DND-41 (cell line): ENCODE measurements at places on chromosomes 2 and 18.

GRCh38 chr2:139218181-139218580 lies 438.0 kb upstream of the NXPH2 start:
- no peak for DNase-seq

DNA sequence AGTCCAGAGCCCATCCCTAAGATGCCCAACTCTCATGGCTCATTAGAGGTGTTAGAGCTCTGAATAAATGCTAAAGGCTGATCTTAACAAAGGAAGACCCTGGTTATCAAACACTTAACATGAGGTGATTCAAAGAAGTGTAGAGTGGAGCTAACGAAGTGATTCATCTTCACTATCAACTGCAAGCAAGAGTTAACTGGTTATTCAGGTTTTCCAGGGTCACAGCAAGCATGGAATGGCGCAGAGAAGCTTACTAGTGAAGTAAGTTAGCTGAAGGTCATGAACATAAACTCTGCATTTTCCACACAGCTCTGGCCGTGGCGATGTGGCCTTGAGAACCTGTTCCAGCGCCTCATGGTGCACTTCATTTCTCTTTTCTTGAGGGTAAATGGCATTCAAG lies 17.0 kb downstream of the RND3 start:
- DNase-seq: no peak

GRCh38 chr2:232286001-232286868 lies 92.3 kb upstream of the ALPP start:
- no peak for DNase-seq

GRCh38 chr18:50866765-50867164 lies 12.2 kb upstream of the ME2 start:
- DNase-seq: no peak

DNA sequence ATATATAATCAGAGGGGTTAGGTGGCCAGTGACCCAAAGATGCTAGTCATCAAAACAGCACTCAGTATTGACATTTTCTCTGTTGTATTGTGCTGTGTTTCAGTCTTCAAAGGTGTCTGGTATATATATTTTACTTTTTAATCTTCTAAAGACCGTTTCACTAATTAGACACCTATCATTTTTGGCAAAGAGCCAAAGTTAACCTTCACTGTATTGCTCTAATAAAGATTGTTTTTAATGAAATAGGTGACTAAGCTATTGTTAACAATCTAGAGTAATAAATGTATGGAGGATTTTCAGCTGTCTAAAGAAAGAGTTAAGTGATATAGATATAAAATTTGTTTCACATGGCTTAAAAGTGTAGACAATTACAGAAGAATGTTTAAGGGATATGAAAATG lies 264.0 kb downstream of the CNTNAP5 start:
- DNase-seq: no peak

- DNase-seq: no peak
Measured at GRCh38 chr18:41655074-41655473, 300.0 kb upstream of the PIK3C3 start.

DNA sequence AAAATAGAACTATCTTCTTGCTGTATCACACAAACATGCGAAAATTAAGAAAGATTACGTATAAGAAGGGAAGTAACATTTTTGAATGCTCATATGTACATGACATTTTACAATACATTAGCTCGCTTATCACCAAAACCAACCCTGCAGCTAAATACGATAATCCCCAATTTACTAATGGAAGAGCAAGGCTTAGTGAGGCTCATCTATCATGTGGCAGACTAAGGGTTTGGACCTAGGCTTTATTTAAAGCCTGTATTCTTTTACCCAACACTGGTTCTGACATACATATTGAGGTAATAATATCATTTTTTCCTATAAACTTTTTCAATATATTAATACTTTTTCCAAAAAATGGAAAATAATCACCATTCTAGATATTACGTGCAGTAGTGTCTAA lies 116.8 kb upstream of the TTC39C start:
- DNase-seq: no peak

- DNase-seq: no peak
Measured at GRCh38 chr2:215186021-215186420, 47.6 kb upstream of the ABCA12 start.

- DNase-seq: no peak
Measured at GRCh38 chr18:48974304-48975119, 23.7 kb upstream of the SMAD7 start.

DNA sequence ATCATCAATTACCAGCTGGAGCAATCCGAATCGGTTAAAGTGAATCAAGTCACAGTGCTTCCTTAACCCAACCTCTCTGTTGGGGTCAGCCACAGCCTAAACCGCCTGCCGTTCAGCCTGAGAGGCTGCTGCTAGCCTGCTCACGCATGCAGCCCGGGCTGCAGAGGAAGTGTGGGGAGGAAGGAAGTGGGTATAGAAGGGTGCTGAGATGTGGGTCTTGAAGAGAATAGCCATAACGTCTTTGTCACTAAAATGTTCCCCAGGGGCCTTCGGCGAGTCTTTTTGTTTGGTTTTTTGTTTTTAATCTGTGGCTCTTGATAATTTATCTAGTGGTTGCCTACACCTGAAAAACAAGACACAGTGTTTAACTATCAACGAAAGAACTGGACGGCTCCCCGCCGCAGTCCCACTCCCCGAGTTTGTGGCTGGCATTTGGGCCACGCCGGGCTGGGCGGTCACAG lies 496 bp upstream of the ITGA4 start:
- peak; percentile 93 for DNase-seq

GRCh38 chr18:26159353-26159752 lies 25.7 kb downstream of the PSMA8 start:
- no peak for DNase-seq

DNA sequence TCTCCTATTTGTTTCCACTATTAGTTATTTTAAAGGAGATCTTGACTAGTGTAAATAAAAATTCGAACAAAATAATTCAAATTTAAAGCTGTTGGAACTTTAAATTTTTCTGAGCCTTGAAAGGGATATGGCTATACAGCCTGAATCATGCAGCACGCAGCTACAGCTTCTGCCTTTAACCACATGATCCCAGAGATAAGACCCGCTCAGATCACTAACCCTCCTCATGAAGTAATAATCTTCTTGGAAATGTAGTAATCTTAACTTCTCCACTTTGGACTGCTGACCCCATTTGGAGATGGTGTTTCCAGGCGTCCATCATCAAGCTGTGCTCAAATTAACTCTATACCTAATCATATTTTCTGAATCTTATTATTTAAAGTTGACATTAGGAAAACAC lies 336.6 kb downstream of the DSC3 start:
- no peak for DNase-seq

GRCh38 chr18:74509856-74510769 lies 13.9 kb downstream of the CNDP2 start:
- no peak for DNase-seq

- no peak for DNase-seq
Measured at GRCh38 chr2:187148059-187148714, 299.2 kb upstream of the ZSWIM2 start.

GRCh38 chr18:48124857-48125626 lies 194.6 kb upstream of the SMAD2 start:
- no peak for DNase-seq

DNA sequence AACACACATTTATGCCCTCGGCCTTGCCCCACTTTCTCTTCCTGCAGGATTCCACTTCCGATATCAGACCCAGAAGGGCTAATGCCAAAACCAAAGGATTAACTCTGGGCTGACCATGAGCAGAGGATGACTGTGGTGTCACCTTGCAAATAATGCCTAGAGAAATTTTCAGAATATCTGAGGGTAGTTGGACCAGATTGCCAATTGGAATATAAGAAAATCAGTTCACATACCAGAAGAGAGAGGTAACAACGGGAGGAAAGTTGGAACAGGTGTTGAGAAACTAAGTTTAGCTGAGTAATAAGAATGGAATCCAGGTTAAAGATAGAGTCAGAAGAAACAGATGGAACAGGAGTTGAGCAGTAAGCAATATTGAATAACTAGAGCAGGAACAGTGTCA lies 232.7 kb upstream of the UBE2E3 start:
- DNase-seq: no peak

DNA sequence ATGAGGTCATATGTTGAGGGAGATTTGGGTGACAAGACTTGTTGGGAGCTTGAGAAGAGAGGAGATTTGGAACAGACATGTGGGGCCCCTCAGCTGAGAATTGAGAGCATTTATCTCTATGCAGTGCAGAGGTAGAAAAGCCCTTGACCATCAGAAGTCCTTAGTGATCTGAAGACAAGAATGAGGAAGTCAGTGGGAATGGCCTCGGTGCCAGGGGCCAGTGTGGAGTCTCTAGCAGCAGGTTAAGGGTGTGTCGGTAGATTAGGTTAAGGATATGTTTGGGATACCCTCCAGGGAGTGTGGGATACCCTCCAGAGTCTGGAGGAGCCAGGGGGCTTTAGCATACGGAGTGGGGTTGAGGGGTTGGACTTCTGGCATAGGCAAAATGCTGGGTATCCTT lies 41.6 kb downstream of the FBXO48 start:
- DNase-seq: no peak

DNA sequence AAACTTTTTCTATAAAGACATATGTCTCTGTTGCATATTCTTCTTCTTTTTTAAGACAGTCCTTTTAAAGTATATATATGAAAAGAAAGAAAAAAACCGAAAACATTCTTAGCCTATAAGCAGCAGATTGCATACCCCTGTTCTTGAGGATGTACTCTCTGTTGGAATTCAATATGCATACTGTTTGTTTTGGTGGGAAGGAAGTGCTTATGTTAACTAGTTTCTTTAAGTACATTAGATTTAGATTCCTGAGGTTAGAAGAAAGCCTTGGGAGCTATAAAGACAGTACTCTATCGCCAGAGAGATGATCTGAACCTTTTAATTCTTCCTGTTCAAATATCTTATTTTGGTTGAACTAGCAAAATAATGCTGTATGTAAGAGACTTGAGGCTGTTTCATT lies 46.8 kb upstream of the TBR1 start:
- DNase-seq: no peak
